Peyer's patch (tissue), 4 donors: ENCODE measurements at places on chromosomes 13 and 19. TPM values are rescaled to one million over a fixed set of nuclear protein-coding genes. Genes with fewer than 3 reads are reported as not detected.

DNA sequence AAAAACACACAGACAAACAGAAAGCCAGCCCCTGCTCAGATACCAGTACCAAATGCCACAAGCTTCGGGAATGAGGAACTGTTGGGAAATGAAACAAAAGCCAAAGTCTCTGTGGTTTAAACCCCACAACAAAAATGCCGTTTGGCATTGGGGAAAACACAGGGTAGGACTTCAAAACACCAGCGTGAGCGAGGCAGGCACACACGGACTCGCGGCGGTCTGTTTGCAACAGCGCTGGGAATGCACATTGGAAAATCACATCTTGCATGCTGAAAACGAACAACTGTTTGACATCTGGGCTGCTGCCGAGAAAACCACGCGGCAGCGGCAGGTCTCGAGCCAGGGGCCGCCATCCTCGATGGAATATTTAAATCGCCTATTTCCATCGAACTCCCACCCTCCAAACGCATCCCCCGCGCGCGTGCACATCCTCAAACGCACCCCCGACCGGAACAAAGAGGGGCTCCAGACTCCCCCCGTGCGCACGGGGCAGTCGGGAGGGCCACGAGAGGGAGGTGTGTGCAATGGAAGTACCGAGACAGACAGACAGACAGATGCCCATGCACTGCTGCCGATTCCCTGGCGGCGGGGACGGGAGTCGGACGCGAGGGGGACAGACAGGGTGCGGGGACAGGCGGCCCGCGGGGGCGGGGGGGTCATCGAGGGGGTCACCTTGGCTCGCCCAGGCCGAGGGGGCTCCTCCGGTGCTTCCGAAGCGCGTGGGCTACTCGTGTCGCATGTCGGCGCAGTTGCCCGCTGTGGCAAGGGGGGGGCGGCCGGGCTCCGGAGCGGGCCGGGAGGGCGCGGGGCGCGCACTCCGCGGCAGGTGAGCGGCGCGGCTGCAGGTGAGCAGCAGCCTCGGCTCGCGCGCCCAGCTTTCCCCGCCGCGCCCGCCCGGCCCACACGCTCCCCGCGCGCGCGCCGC, at the start of gene GPR12:
Gene GPR12, minus strand, starts transcription at position 880 of the 925 bp plus-strand sequence. CDS start 959 bp downstream, outside the sequence.
- no peak for DNase-seq

GRCh38 chr13:71156550-71156949, 710.5 kb downstream of the DACH1 start:
- DNase-seq: no peak

DNA sequence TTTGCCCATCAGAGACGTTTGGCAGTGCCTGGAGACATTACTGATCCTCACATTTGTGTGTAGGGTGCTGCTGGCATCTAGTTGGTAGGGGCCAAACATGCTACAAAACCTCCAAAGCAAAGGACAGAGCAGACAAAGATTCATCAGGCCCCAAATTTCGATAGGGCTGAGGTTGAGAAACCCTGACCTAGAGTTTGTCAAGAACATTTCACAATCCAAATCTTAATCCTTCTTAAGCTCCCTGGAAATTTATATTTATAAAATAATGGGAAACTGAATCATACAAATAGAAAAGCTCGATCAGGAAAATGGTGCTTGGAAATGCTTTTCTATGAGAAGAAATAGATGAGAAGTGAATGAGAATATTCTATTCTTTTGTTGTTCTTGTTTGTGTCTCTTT, 273.6 kb downstream of the DCT start:
- no peak for DNase-seq

GRCh38 chr13:73542446-73542845, 483.6 kb downstream of the KLF5 start:
- no peak for DNase-seq

DNA sequence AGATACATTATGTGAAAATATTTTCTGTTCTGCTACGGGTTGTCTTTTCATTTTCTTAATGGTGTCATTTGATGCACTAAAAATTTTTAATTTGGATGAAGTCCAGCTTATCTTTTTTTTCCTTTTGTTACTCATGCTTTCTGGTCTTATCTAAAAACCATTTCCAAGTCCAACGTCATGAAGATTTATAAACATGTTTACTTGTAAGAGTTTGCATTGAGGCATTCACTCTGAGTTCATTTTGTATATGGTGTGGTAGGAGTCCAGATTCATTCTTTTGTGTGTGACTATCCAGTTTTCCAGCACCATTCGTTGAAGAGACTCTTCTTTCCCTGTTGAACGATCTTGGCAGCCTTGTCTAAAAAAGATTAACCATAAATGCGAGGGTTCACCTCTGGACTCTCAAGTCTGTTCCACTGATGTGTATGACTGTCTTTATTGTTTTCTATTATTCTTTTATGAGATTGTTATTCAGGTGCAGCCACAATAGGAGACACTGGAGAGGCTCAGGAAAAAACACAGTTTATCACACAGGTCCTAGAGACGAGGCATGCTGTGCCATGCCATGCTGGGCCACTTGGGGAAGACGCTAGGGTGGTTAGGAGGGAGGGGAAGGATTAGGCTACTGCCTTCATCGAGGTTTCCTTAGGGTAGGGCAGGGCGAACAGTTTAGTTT, 35.0 kb downstream of the NAA16 start:
- DNase-seq: no peak

DNA sequence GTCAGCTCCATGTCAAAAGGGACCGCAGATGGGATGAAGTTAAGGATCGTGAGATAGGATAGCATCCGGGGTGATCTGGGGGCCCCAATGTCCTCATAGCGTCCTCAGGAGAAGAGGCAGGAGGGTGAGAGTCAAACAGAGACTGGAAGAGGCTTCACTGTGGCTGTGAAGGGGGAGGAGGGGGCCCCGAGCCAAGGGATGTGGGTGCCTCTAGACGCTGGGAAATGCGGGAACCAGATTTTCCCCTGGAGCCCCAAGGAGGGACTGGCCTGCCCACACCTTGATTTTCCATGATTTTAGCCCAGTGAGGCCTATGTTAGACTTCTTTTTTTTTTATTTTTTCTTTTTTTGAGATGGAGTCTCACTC, 61.2 kb downstream of the GNG7 start:
- no peak for DNase-seq

- DNase-seq: no peak
These were observed 527.1 kb downstream of the FGF9 start for GRCh38 chr13:22198001-22198400.

DNA sequence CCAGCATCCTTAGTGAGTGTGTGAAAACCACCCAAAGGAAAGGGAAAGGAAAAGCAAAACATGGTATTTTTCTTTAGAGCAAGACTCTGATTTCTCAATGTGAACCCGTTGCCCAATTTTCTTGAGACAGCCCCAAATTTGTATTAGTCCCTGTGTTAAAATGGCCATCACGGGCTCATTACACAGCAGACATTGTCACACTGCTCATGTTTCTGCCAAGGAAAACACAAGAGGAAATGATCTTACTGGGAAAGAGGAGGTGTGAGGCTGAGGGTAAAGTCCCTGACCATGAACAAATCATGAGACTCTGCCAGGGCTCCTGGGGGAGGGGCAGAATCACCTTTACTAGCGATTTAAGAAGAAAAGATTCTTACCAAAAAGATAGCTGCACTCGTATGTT, 54.4 kb downstream of the FAM124A start:
- DNase-seq: no peak

- no peak for DNase-seq
These were observed 406.0 kb downstream of the RFC3 start for GRCh38 chr13:34223984-34224383.

- no peak for DNase-seq
These were observed 86.9 kb downstream of the CRYL1 start for GRCh38 chr13:20438801-20439200.

DNA sequence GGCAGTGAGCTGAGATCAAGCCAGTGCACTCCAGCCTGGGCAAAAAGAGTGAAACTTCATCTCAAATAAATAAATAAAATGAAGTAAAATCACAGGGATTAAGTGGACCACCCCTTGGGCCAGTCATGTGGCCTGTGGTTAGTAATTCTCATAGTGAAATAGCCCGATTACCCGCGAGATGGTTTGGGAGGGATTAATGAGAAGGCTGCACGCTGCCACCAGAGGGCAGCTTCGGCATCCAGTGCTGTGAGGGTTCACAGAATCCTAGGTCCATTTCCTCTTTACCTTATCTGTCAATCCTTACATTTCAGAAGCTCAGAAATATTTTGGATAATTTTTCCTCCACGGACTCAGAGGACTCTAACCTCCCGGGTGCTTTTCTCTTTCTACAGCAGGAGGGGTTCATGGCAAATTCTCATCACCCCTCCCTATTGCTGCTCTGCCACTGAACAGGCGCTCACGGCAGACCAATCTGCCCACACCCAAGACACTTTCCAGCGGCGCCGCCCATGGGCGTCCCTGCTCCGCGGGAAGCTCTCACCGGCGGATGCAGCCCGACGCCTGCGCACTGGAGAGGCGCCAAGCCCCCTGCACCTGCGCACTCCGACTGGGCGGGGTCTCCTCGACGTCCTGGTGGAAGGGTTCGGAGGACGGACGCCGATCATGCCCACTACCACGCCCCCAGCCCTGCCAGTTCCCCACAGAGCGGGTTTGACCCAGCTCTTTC, 11.0 kb downstream of the ZNF835 start:
- DNase-seq: no peak

- no peak for DNase-seq
These were observed 53.0 kb upstream of the SERP2 start for GRCh38 chr13:44320611-44321010.

DNA sequence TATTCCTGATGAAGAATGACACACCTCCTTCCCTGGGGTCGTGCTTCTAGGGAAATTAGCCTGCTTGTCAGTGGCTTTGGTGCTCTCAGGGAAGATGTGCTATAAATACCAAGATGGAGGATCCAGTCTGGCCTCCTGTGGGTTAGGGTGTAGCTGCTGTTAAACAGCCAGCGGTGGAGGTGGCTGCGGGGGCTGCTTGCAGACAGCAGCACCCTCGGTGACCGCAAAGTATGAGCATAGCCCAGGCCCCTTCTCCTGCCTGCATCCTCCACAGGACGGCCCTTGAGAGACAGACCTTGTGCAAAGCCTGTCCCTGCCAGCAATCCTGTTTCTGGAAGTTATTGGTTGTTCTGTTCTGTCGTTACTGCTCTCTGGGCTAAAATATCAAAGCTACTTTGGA, 11.4 kb downstream of the VSTM2B start:
- DNase-seq: no peak

GRCh38 chr13:94327318-94327717, 152.2 kb downstream of the DCT start:
- no peak for DNase-seq

- no peak for DNase-seq
These were observed 8.1 kb downstream of the RPS9 start for GRCh38 chr19:54208784-54209057.

DNA sequence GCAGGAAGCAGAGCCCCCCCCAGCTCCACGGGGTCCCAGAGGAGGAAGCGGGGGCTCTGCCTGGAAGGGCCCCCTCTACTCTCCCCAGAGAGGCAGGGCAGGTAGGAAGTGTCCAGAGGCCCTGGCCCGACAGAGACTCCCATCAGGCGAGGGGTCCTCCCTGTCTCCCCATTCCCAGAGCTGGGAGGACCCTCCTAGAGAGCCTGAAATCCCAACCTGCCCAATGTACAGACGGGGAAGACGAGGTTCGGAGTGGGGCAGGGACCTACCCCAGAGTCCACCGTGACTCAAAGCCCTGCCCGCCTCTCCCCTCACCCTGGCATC, 1.1 kb downstream of the TLE2 start:
- DNase-seq: no peak

- DNase-seq: peak; percentile 39
These were observed 256.4 kb downstream of the DLEU7 start for GRCh38 chr13:50587115-50587514.

DNA sequence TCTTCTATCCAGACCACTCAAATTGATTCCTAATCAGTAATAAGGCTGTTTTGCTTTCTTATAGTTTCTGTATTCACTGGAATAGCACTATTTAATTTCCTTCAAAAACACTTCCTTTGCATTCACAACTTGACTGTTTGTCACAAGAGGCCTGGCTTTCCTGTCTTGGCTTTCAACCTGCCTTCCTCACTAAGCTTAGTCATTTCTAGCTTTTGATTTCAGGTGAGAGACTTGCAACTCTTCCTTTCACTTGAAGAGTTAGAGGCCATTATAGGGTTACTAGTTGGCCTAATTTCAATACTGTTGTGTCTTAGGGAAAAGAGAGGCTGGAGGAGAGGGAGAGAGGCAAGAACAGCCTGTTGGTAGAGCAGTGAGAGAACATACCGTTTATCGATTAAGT, 47.0 kb downstream of the SACS start:
- no peak for DNase-seq

- no peak for DNase-seq
These were observed 11.1 kb upstream of the NANOS3 start for GRCh38 chr19:13865571-13866462.

DNA sequence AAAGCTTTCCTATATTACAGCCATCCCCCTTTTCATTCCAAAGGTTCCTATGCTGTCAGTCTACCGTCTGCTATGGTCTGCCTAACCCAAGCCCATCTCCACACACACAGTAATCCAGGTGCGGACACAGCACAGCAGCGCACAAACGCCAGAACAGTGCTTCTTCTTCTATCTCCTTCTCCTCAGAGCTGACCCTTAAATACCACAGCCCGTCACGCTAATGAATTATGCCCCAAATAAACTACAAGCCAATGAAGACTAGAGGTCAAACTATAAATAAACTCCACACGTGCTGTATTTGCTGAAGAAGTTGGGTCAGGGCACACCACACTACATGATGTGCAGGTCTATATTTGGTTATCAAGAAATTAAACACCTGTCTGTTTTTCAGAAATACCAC, 71.8 kb downstream of the TBC1D4 start:
- DNase-seq: no peak

DNA sequence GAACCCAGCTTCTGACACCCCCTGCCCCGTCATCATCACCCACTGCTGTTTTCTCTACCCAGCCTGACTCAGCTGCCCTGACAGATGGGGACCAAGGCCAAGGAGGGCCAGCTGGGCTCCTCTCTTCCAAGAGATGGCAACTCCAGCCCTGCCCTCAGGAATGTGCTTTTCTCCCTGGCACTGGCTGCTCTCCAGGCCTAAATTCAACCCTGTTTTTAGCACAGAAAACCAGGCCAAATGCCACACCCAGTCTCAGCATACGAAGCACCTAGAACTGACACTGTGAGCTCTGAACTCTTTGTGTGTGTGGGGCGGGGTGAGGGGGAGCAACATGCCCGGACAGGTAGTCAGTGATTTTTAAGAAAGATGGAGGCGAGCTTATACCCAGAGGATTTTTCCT, 23.4 kb upstream of the IGFL1 start:
- no peak for DNase-seq

- DNase-seq: no peak
These were observed 3.6 kb downstream of the RGCC start for GRCh38 chr13:41460930-41461329.

GRCh38 chr19:48271531-48272151, 1.8 kb downstream of the ZNF114 start:
- no peak for DNase-seq

GRCh38 chr13:94548382-94548781, 47.6 kb downstream of the TGDS start:
- no peak for DNase-seq

GRCh38 chr13:103436057-103436654, 369.9 kb upstream of the SLC10A2 start:
- DNase-seq: no peak

ZNF490 gene
- total RNA-seq: 4.1 TPM

FFAR3 gene
- not detected for total RNA-seq

ATP8B3 gene
- total RNA-seq: not detected

MRPL4 gene
- total RNA-seq: 44.4 TPM

FOXA3 gene
- total RNA-seq: 17.0 TPM

EFNA2 gene
- total RNA-seq: 32.9 TPM

SAE1 gene
- 73.4 TPM for total RNA-seq

CGB2 gene
- not detected for total RNA-seq

TTC9B gene
- not detected for total RNA-seq

LIN7B gene
- total RNA-seq: 29.4 TPM

TTYH1 gene
- 0.35 TPM for total RNA-seq

METTL21C gene
- not detected for total RNA-seq

ZIC2 gene
- total RNA-seq: not detected
